OCI-LY7 (cell line): ENCODE measurements at places on chromosomes 1 and 21.

- peak; percentile 41 for DNase-seq
Observed at GRCh38 chr1:116259663-116260062, 113.4 kb upstream of the ATP1A1 start.

- DNase-seq: no peak
Observed at GRCh38 chr1:233109096-233109495, 158.7 kb downstream of the NTPCR start.

GRCh38 chr1:95652423-95652965 lies 418.5 kb downstream of the RWDD3 start:
- DNase-seq: no peak

DNA sequence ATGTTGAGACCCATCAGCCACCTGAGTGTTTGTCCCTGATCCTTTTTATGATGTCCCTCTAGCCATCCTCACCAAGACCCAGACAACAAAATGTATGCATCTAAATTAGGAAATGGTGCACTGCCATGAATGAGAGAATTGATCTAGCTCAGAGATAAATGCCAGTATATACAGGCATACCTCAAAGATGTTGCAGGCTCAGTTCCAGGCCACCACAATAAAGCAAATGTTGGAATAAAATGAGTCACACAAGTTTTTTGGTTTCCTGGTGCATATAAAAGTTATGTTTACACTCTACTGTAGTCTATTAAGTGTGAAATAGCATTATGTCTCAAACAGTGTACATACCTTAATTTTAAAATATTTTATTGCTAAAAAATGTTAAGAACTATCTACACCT lies 63.9 kb downstream of the CHIA start:
- no peak for DNase-seq

DNA sequence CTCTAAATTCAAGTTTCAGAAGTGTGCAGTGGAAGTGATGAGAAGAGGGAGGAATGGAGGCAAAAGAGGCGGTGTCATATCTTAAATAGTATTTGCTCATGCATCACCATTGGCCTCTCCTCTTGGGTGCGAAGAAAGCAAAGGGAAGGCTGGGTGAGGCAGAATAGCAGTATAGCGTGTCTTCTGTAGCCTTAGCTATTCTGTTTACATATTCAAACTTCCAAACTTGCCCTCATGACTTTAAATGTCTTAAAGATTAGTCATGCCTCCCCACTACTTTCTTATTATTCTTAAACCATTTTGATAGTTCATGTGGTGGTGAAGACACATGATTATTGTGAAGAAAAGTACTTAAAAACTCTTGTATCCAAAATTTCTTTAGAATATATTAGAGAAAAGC lies 104.6 kb upstream of the TENT5C start:
- no peak for DNase-seq
